ENCODE measurements at places on chromosomes 4 and X.

GRCh38 chrX:108735091-108735678 is 1.2 kb downstream of the IRS4 start:
- no peak for DNase-seq

DNA sequence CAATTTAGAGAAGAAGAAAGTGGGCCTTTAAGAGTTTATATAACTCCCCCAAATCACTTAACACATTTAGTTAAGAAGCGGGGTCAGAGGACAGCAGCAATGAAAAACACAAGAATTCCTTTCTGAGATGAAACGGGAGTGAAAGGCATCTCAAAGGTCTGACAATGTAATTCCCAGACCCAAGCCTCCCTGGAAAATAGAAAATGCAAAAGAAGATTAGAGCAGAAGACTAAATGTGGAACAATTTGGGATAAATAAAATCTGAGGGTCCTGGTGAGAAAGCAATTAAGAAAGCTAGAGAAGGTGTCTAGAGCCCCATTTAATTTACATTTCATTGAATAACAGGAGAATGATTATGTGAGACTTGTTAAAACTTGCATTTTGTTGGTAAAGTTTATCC is 19.1 kb upstream of the ART3 start:
- DNase-seq: no peak

DNA sequence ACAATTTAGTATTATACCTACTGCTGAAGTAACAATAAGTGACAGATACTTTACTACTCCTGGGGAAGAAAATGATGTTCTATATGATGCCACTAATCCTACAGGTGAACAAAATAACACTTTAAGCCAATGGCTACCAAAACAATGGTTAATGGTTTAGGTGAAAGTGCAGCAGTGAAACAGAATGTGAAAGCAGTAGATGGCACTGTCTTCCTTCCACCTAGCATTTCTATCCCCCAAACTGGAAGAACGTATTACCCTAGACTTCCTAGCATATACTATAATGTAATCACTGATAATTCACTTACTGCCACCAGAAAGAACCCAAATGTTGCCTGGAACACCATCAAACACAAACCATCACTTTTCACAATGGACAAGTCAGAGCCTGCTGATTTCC is 18.9 kb upstream of the CABS1 start:
- no peak for DNase-seq

- DNase-seq: no peak
Measured at GRCh38 chr4:87506974-87507701, 22.0 kb downstream of the SPARCL1 start.

GRCh38 chr4:1099684-1100335 is 13.6 kb downstream of the RNF212 start:
- DNase-seq: no peak

- no peak for DNase-seq
Measured at GRCh38 chrX:122203399-122203798, 980.7 kb upstream of the GRIA3 start.

DNA sequence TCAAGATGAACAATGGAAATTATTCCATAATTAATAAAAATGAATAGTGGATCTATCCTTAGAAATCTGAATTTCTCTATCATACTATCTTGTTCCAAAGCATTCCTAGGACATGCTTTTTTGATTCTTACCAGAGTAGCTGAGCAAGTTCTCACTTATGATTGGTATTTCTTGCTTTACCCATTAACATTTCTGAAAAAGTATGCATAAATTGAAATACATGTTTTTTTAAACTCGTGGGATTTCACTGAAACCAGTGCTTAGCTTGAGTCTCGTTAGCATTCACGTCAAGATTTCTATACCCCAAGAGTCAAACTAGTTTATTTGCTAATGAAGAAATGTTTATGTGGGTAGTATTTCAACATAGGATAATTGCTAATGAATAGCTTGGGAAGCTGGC is 89.0 kb downstream of the ELOVL6 start:
- no peak for DNase-seq

DNA sequence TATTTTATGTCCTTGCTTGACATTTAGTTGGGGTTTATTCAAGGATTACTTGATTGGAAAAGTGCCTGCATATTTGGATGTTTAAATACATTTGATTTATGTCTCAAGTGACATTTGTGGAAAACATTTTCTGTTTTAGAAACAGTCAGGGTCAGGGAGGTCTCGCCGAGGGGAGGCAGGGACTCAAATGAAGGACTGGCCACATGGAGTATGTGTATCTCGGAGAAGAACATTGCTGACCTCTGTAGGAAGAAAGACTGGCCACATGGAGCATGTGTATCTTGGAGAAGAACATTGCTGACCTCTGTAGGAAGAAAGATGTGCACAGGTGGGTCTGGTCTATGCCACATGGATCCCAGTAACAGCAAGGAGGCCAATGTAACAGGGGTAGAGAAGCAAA is 233.6 kb downstream of the TRIML1 start:
- no peak for DNase-seq

DNA sequence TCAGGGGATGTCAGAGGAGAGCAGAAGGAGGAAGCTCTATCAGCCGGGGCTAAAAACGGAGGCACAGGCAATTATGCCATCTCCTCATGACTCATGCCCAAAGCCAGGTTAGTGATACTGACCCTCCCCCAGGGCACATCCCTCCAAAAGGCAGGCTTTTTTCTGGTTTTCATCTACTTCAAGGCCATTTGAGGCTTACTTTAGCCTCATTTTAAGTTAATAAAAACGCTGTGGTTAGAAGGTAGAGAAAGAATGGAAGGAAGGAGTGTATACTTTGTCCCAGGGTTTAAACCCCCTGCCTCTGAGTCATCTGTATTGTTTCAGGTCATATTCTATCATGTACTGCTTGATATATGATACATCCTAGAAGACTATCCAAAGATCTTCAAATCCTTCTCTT is 89.7 kb upstream of the NDP start:
- DNase-seq: no peak

DNA sequence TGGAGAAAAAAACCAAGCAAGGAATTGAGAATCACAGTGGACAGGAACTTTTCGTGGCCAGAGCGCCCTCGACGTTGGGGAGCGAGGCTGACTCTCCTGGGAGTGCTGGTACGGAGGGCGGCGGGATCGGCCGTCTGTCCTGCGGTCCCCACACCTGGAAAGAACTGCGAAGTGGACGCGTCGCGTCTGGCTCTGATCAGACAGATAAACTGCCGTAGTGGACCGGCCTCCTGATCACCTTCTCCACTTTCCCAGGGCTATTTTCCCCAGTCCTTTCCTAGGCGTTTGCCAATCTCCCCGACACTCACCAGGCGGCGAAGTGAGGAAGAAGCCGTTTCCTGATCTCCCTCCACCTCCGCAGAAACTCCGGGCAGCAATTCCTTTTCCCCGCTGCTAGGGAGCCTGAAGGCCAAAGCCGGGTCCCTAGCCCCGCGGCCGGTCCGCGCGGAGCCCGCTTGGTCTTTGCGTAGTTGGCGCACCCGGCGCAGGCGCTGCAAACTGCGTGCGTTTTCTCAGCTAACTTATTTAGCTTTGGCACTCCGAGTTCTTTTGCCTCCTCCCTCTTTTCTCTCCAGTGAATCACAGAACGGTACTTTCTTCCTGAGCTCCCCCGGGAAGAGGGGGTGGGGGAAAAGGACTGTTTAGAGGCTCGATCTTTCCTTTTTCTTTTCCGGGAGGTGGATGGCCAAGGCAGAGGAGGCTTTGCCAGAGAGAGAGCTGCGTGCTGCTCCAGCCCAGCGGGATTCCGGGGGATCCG is at the start of gene ARSJ:
TSS of gene ARSJ (minus strand) at position 500 of the 757 bp plus-strand sequence. CDS start 813 bp downstream, outside the sequence.
- peak; percentile 4 for DNase-seq

GRCh38 chr4:117137145-117137544 is 51.8 kb upstream of the TRAM1L1 start:
- DNase-seq: no peak
